ENCODE measurements at places on chromosomes 16 and 17. TPM values are rescaled to one million over a fixed set of nuclear protein-coding genes. Genes with fewer than 3 reads are reported as not detected.

The LPO gene
- total RNA-seq: not detected

The SLC16A11 gene
- total RNA-seq: 1.3 TPM

The G6PC1 gene
- total RNA-seq: not detected

The TK2 gene
- total RNA-seq: 8.5 TPM

The RNF112 gene
- 0.14 TPM for total RNA-seq

The SEZ6L2 gene
- total RNA-seq: not detected

The PIK3R5 gene
- total RNA-seq: 48.9 TPM

The CA5A gene
- not detected for total RNA-seq

The IGFALS gene
- not detected for total RNA-seq

The SLC13A5 gene
- not detected for total RNA-seq

The ADCY9 gene
- 11.0 TPM for total RNA-seq
